Motor neuron (in vitro differentiated cells): ENCODE measurements at places on chromosomes 4 and X. TPM values are rescaled to one million over a fixed set of nuclear protein-coding genes. Genes with fewer than 3 reads are reported as not detected.

GRCh38 chr4:72107456-72107855 lies 75.7 kb downstream of the NPFFR2 start:
- ATAC-seq = no peak

Gene F8A3
- total RNA-seq = not detected in 2 replicates

Gene CT45A5
- total RNA-seq = not detected in 2 replicates

- no peak for ATAC-seq
Measured at GRCh38 chrX:81201071-81201470, 642 bp downstream of the HMGN5 start.

GRCh38 chr4:97531351-97531750 lies 611.9 kb downstream of the STPG2 start:
- no peak for ATAC-seq

GRCh38 chrX:5648941-5649568 lies 579.6 kb downstream of the NLGN4X start:
- no peak for ATAC-seq

Gene NUDT10
- total RNA-seq = 4.5 and 6.3 TPM in 2 replicates

DNA sequence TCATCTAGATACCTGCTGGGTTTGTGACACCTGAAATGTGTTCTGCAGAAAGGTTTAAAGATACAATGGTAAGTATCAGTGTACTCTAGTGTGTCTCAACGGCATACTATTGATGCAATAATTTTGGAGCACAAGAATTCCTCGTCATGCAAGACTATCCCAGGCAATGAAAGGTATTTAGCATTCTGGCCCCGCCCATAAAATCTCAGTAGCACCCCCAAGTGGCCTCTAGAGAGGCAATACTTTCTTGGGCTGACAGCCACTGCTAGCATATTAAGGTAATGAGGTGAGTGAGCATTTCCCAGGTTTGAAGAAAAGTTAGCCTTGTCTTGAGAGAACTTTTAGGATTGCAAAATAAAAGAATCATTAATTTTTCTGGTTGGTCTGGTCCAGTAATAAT lies 24.0 kb downstream of the TAB3 start:
- no peak for ATAC-seq

GRCh38 chr4:142307857-142308256 lies 538.2 kb downstream of the INPP4B start:
- ATAC-seq = peak; percentile 65

GRCh38 chr4:2419814-2420213 lies 1.1 kb downstream of the CFAP99 start:
- ATAC-seq = no peak

- ATAC-seq = no peak
Measured at GRCh38 chrX:153397256-153397960, 3.7 kb downstream of the PNMA6E start.

DNA sequence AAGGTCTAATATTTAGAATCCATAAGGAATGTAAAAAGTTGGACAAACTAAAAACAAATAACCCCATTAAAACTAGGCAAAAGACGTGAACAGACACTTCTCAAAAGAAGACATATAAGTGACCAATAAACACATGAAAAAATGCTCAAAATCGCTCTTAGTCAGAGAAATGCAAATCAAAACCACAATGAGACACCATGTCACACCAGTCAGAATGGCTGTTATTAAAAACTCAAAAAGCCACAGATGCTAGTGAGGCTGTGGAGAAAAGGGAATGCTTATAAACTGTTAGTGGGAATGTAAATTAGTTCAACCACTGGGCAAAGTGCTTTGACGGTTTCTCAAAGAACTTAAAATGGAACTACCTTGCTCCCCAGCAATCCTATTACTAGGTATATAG lies 674.3 kb upstream of the MAGEB2 start:
- ATAC-seq = no peak

Gene LRRC66
- total RNA-seq = 0.11 and 0.19 TPM in 2 replicates

Gene POU4F2
- 0.04 and 0.09 TPM in 2 replicates for total RNA-seq

DNA sequence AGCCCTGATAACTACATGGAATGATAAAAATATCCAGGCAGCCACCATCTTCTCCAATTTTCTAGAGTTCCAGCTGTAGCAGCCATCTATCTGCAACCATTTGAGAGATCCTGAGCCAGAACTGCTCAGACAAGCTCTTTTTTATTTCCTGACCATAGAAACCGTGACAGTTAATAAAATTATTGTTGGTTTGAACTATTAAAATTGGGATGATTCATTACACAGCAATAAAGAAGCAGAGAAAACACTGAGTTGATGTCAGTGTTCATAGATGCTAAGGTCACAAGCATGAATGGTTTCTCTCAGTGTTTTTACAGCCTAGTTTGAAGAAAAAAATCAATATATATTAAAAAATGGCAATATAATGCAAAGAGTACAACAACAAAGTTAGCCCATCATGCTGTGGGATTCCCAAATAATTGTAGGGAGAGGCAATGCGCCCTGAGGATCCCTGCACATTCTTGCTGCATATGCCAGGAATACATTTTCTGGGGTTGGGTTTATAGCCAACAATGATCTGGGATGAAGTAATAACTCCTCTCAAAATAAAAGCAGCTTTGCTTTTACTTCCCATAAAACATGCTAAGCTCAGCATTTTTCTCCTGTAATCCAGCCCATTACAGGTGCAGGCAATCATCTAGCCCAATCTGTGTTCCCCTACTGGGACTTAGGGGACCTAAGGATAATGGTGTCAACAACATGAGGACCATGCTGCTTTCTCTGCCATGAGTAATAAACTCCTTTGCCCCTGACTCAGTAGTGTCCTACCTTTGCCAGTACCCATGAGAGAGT lies 84.0 kb downstream of the PABPC4L start:
- ATAC-seq = peak; percentile 54

Gene NSD2
- 2.4 and 2.9 TPM in 2 replicates for total RNA-seq

DNA sequence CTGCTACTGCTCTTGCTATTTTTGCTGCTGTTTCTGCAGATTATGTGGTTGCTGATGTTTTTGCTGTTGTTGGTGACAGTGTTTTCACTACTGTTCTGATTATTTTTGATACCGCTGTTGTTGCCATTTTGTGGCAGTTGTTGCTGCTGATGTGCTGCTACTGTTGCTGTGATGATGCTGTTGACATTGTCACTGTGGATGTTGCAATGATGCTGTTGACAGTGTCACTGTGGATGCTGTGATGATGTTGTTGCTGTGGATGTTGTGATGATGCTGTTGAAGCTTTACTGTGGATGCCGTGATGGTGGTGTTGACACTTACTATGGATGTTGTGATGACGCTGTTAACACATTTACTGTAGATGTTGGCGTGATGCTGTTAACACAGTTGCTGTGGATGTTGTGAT lies 180.3 kb downstream of the EVC2 start:
- no peak for ATAC-seq
